ENCODE measurements at places on chromosomes 16 and 17.
A peak's percentile ranks its signal among the peaks of the same experiment; 100 is the strongest.

DNA sequence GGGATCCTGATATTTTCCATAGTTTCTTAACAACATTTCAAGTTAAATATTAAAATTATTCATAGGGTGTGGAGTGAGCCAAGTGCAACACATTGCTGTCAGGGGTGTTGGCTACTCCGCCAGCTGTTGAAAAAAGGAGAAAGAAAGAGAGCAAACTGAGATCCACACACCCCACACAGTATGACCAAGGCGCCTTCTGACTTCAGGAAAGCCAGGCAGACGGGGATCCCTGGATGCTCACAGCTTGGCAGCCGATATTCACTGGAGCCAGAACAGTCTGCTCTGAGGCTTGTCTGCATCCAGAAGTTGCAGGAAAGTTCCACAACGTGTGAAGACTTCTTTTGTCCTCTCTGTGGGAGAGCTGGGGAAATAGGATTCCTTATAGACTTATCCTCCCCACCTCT is 9.3 kb downstream of the CHD9NB start:
- H3K4me1 ChIP-seq, result peaks cover 4% of the 10 kb centered on the region
- no peak overlapping the region for H3K4me3 ChIP-seq
- no peaks in the 10 kb centered on the region for H3K36me3 ChIP-seq
- H3K27me3 ChIP-seq, result peaks cover 7% of the 10 kb centered on the region
- DNase-seq, result no peak

GRCh38 chr16:67150833-67151396 is at the start of gene B3GNT9:
B3GNT9 (minus strand) TSS chr16:67150998; CDS start chr16:67150485, 513 bp downstream.
- no peak within 1 kb of the TSS for H3K27ac ChIP-seq
- no peak for DNase-seq
- peaks cover 20% of the 10 kb centered on the region for H3K4me1 ChIP-seq

GRCh38 chr17:75316253-75316652 is 27.0 kb upstream of the SLC25A19 start:
- peaks cover 31% of the 10 kb centered on the region for H3K4me1 ChIP-seq
- H3K36me3 ChIP-seq, result peaks cover 6% of the 10 kb centered on the region
- no peaks in the 10 kb centered on the region for H3K27me3 ChIP-seq
- no peak for DNase-seq
- no peak overlapping the region for H3K4me3 ChIP-seq

DNA sequence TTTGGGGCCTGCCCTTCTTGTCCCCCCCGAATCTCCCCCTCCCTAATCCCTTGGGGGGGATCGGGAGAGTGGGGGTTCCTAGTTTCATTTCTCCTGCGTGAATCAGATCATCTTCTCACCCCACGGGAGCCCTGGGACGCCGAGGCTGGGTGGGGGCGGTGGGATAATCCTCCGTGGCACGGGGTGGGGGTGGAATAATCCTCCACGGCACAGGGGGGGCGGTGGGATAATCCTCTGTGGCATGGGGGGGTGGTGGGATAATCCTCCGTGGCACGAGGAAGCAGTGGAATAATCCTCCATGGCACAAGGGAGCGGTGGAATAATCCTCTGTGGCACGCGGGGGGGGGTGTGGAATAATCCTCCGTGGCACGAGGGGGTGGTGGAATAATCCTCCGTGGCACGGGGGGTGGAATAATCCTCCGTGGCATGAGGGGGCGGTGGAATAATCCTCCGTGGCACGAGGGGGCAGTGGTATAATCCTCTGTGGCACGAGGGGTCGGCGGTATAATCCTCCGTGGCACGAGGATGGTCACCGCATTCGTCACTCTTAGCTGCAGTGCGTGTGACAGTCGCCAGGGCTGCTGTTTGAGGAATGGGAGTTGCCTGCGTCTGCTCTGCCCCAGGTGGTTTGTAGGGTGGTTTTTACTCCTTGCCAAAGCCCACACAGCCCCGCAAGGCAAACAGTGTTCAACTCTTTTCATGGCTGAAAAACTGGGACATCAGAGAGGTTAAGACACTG is 156.9 kb downstream of the LAT start:
- H3K4me3 ChIP-seq, result no peak overlapping the region
- peaks cover 8% of the 10 kb centered on the region for H3K36me3 ChIP-seq
- H3K27me3 ChIP-seq, result no peaks in the 10 kb centered on the region
- H3K4me1 ChIP-seq, result peaks cover 20% of the 10 kb centered on the region

DNA sequence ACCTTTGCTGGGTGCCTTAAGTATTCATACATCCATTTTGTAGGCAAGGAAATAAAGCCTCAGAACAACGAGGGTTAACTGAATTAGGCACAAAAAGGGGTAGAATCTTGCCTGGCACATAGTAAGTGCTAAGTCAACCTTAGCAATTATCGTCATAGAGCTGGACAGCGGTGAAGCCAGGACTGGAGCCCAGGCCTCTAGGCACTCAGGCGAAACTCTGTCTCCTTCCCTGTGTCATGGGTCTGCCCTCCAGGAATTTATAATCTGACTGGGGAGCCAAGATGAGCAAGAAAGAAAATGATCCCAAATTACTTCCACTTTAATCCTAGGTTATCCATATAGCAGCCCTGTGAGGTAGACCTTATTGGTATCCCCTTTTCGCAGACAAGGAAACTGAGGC is 61.4 kb downstream of the KATNIP start:
- H3K4me3 ChIP-seq, result no peak overlapping the region
- no peaks in the 10 kb centered on the region for H3K36me3 ChIP-seq
- DNase-seq, result no peak
- H3K4me1 ChIP-seq, result no peaks in the 10 kb centered on the region
- no peak overlapping the region for H3K27ac ChIP-seq
- H3K27me3 ChIP-seq, result no peaks in the 10 kb centered on the region

DNA sequence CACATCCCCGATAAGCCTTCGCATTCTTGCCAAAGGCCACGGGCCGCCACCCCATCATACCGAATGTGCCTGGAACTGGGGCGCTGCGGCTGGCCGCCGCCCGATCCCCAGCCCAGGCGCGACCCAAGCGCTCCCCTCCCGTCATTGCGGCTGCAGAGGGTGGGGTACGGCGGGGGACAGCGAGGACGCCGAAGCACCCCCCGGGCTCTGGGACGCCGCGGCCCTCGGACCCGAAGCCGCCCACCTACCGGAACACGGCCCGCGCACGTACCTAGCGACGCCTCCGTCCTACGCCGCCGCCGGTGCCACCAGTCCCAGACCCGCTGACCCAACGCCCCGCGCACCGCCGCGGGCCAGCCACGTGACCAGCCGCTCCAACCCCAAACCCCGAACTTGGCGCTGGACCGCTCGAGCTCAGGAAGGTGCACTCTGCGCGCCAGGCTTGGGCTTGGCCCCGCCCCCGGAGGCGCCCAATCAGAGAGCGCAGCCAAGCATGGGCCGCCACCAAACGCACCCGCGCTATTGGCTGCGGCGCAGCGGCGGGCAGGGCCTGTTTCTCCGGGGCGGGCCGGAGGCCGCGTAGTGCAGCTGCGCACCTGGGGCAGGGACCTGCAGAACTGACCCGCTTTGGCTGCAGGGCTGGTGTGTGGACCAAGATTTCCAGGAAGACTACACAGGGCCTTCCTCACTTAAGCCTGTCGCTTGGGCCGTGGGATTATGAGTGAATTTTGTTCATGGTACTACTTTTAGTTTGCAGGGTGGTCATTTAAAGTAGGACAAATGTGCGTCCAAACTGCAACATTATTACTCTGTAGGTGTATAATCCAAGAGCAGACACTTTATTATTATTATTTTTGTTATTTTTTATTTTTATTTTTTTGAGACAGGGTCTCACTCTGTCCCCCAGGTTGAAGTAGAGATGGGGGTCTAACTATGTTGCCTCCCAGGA is at the start of gene SHMT1:
SHMT1 (minus strand) TSS at position 450 of the 949 bp plus-strand sequence. CDS start 7,569 bp downstream, outside the sequence.
- peaks cover 18% of the 10 kb centered on the region for H3K36me3 ChIP-seq
- peak; percentile 85 for DNase-seq
- peak within 1 kb of the TSS; percentile 88 for H3K27ac ChIP-seq
- H3K4me1 ChIP-seq, result peaks cover 18% of the 10 kb centered on the region
- no peaks in the 10 kb centered on the region for H3K27me3 ChIP-seq

- peaks cover 56% of the 10 kb centered on the region for H3K4me1 ChIP-seq
- no peak for DNase-seq
- H3K27ac ChIP-seq, result peak overlapping the region; percentile 97
- H3K4me3 ChIP-seq, result no peak overlapping the region
- no peaks in the 10 kb centered on the region for H3K27me3 ChIP-seq
These were observed 42.1 kb downstream of the IKZF3 start for GRCh38 chr17:39822051-39822451.
